ENCODE measurements at places on chromosomes 1 and 21.

DNA sequence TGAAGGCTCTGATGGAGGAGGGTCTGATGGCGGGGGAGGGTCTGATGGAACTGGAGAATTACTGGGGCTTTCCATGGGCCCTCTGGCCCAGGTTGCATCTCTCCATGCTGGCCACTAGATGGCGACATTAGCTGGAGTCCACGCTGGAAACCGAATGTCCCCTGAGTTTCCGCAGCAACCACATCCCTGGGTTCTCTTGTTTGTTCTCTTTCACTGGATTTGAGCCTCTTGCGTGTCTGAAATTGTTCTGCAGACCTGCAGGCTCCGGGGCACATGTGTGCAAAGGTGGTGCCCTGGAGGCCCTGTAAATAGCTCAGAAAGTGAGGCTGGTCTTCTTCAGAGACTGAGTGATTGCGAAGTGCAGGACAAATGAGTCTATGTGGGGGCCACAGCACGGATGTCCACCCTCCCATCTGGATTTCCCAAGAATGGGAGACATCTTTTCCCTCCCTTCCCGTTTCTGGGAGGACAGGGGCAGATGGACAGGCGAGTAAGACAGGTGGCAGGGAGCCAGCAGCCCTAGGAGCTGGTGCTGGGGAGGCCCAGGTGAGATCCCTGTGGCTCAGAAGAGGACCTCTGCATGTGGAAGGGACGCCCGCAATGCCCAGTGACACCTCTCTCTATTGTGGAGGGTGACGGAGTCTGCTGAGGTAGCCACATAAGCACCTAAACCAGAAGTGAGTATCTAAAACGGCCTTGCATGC is 73.2 kb upstream of the ABCG1 start:
- DNase-seq: peak; percentile 73

GRCh38 chr1:9605946-9606455 is 17.3 kb downstream of the TMEM201 start:
- no peak for DNase-seq

GRCh38 chr1:2255420-2256369 is 27.6 kb downstream of the SKI start:
- DNase-seq: peak; percentile 41

- no peak for DNase-seq
Observed at GRCh38 chr1:216173376-216173995, 249.8 kb downstream of the USH2A start.

GRCh38 chr1:167981933-167982332 is 45.1 kb upstream of the MPC2 start:
- DNase-seq: no peak

DNA sequence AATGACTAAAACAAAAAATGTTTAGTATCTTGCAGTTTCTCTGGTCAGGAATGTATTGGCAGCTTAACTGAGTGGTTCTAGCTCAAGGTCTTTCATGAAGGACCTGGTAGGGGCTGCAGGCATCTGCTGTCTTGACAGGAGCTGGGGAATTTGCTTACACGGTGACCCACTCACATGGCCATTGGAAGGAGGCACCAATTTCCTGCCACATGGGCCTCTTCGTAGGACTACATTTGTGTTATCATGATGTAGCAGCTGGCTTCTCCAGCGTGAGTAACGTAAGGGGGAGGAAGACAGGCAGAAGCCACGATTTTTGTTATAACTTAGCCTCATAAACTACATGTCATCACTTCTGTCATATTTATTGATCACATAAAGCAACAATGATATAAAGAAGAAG is 376.3 kb downstream of the AMY1C start:
- no peak for DNase-seq

DNA sequence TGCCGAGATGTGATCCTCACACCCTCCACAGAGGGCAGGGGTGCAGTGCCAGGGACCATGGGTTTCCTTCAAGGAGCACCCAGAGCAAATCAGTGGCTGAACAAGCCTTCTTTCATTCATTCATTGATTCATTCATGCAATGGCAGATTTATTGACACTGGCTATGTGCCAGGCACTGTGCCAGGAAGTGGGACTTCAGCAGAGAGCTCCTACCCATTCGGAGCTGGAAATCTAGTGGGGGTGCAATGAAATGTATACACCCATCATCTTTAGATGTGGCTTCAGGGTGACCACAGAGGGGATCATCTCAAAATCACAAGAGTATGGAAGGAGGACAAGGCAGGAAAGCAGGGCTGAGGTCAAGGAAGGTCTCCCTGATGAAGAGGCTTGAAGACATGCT is 18.9 kb downstream of the SLC6A9 start:
- DNase-seq: no peak

- DNase-seq: no peak
Observed at GRCh38 chr1:97806326-97806725, 114.5 kb downstream of the DPYD start.

- no peak for DNase-seq
Observed at GRCh38 chr1:85479491-85479890, 14.5 kb upstream of the DDAH1 start.

- DNase-seq: no peak
Observed at GRCh38 chr1:150321826-150322166, 463 bp downstream of the PRPF3 start.

GRCh38 chr1:216814576-216815259 is 91.5 kb upstream of the ESRRG start:
- DNase-seq: no peak

DNA sequence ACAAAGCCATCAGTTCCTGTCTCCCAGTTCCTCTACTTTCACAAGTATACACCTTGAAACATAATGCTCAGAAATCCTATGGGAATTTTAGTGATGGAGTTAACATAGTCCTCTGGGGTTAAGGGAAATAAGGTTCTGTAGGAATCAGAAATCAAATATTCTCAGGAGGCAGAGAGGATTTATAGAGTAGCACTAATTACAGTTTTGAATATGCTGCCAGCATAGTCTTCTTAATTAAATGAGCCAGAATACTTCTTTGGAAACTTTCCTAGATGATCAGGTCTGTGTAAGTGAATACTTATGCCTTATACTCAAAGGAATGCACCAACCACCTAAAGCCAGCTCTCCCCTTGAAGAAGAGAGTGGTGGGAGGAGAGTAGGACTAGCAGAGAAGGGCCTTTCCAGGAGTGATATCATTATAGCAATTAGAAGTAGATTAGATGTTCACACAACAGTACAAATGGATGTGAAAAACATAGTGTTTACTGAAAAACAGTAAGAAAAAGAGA is 31.4 kb upstream of the DIRAS3 start:
- no peak for DNase-seq

DNA sequence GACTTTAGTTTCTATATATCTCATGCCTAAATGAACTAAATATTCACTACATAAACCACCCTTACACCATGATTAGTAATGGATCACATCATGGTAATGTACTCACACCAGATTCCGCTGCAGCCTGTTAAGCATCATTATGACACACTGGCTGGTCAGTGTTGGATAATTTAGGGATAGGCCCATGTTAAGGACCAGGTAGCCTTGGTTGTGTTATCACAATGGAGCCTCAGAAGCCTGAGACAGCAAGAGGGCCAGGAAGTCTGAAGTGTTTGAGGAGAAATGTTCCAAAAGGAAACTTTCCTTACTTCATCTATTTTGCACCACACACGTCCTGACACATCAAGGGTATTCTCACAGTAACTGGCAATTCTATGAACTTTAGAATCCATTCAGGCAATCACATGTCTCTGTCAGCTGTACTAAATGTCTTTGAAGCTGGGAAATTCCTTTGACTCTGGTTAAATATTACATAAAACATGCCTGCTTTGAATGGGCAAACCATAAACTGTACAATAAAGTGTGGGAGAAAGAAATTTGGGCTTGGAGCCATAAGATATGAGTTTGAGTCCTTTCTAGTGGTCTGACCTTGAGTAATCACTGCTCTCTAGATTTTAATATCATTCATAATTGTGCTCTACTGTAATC is 105.3 kb upstream of the DPT start:
- DNase-seq: peak; percentile 60

DNA sequence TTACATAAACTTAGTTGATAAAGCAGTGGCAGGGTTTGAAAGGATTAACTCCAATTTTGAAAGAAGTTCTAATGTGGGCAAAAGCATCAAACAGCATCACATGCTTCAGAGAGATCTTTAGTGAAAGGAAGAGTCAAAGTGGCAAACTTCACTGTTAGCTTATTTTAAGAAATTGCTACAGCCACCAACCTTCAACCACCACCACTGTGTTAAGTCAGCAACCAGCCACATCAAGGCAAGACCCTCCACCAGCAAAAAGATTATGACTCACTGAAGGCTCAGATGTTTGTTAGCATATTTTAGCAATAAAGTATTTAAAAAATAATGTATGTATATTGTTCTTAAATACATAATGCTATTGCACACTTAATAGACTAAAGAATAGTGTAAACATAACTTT is 21.3 kb upstream of the MAGI3 start:
- no peak for DNase-seq

- DNase-seq: no peak
Observed at GRCh38 chr1:160818207-160818937, 22.4 kb downstream of the LY9 start.

GRCh38 chr1:85933961-85934360 is 222.6 kb downstream of the COL24A1 start:
- no peak for DNase-seq

DNA sequence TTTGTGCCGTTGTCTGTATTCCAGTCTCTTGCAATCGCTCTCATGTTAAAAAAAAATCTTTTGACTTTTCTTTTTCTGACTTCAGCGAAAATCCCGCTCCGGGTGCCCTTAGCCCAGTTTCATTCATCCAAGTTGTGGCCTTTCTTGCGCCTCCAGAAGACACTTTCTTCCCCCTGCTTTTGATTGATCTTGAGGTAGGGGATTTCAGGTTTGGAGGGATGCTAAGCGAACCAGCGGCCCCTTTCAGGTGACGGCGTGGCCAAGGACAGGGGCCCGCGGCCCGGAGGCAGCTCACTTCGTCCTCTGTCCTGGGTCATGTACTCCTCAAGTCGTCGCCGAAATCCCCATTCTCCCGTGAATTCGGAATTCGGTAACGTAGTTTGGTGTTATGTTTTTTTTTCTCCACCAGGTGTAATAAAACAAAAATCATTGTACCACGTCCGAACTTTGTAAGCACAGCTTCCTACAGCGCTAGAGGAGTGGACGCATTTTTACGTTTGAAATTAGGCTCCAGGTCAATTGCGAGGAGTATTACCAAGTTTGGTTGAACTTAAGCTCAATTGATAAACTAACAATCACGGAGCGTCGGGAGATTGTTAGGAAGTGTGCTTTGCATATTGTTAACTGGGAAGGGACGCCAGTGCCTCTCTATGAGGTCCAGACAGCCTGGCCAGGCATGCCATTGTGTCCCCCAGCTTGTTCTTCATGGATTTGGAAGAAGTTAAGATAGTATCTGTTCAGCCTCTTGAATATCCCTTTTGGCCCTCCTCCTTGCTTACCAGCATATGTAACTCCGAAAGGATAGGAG is 1.1 kb downstream of the MRPS6 start:
- peak; percentile 25 for DNase-seq

DNA sequence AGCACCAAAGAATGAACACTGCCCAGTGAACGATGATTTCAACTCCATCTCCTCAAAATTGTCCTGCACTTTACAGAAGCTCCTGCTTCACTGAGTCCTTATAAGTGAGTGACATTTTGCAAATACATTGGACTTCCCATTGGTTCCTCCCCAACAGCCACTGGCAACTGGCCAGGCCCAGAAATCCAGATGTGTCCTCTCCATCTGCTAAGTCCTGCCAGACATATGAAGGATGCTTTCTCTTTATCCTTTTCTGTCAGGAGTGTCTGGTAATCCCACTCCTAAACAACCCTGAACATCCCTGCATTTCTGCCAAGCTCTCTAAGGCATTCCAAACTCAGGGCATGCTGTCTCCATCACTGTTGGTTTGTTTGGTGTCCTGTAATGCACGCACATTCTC is 271.8 kb downstream of the RRAGC start:
- DNase-seq: no peak

DNA sequence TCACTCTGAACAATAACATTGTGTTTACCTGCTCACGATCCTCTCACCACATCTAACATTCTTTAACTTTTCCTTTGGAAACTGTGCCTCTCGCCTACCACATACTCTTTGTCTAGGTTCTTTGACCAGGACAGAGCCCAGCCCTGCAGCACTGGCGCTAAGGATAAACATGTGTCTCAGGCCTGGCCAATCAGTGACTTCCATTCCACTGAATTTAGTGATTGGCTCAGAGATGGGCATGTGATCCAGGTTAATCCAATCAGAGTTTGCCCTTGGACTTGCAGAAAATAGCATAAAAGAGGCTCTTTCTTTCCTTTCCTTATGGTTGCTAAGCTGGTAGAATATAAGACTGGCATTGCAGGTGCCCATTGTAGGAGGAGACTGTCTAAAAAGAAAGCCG is 605.7 kb downstream of the MATN1 start:
- DNase-seq: no peak
